ENCODE measurements at places on chromosomes 16 and 17.

- DNase-seq, result no peak
These were observed 6.6 kb downstream of the GNGT2 start for GRCh38 chr17:49203796-49204195.

- DNase-seq, result no peak
These were observed 90.0 kb downstream of the GNAO1 start for GRCh38 chr16:56281249-56281805.

- DNase-seq, result no peak
These were observed 21.3 kb downstream of the ZNF423 start for GRCh38 chr16:49834531-49835151.

GRCh38 chr16:48014349-48015135 lies 141.3 kb downstream of the ABCC12 start:
- DNase-seq, result no peak

GRCh38 chr16:12447556-12447955 lies 356.1 kb downstream of the CPPED1 start:
- no peak for DNase-seq

DNA sequence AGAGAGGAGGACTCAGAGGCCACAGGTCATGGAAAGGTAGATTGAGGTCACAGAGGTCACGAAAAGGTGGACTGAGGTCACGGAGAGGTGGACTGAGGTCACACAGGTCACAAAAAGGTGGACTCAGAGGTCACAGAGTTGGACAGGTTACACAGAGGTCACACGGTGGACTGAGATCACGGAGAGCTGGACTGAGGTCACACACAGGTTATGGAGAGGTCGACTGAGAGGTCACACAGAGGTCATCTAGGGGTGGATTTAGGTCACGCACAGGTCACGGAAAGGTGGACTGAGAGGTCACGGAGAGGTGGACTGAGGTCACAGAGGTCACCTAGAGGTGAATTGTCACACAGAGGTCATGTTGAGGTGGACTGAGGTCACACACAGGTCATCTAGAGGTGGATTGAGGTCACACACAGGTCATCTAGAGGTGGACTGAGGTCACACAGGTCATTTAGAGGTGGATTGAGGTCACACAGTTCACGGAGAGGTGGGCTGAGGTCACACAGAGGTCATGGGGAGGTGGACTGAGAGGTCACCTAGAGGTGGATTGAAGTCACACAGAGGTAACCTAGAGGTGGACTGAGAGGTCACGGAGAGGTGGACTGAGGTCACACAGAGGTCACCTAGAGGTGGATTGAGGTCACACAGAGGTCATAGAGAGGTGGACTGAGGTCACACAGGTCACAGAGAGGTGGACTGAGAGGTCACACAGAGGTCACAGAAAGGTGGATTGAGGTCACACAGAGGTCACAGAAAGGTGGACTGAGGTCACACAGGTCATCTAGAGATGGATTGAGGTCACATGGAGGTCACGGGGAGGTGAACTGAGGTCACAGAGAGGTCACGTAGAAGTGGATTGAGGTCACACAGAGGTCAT lies 26.7 kb upstream of the JPT2 start:
- no peak for DNase-seq

GRCh38 chr16:67526149-67526791 lies 2.4 kb upstream of the RIPOR1 start:
- DNase-seq, result no peak

DNA sequence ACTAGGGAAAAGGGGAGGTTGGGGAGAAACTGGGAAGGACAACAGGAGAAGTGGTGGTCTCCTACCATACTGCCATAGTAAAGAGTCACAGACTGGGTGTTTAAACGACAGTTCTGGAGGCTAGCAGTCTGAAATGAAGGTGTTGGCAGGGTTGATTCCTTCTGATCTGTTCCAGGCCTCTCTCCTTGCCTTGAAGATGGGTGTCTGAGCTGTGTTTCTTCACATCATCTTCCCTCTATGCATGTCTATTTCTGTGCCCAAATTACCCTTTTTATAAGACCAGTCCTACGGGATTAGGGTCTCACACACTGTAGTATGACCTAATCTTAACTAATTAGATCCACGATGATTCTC lies 79.8 kb upstream of the TMEM97 start:
- DNase-seq, result no peak

- no peak for DNase-seq
These were observed 863 bp downstream of the ADCY9 start for GRCh38 chr16:4115209-4115948.

GRCh38 chr17:59327121-59327980 lies 4.1 kb upstream of the YPEL2 start:
- no peak for DNase-seq

DNA sequence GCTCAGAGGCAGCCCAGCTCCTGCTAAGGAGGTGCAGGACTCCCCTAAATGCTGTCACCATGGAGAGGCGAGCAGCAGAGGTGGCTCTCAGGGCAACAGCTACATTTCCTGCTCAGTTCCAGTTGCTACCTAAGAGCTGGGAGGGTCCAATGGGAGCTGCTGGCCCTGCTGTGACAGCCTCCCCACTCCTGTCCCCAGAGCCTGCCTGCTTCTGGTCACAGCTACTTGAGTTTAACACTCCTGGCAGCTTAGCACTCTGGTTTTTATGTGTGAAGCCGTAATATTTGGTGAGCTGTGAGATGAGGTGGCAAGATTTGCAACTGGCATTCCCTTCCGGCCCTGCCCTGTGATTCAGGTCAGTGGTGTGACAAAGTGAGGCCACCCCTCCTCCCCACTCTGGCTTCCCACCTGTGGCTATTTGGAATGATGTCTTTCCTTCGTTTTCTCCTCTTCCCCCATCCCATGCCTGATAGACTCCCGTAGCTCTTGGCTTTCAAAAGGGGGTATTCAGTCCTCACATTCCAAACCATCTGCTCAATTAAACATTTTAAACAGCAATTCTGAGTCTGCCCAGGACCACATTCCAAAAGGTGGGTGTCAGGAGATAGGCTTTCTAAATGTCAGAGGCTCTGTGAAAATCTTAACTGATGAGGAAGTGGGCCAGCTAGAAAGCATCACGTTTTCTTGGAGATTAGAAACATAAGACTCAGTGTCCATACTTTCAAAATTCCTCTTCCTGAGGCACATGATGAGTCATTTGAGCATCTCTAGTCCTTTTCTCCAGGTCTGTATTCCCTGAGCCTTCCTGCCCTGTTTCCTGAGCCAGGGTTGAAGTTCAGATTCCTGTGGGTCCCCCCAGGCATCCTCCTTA lies 42.6 kb upstream of the SKAP1 start:
- DNase-seq, result peak; percentile 9

DNA sequence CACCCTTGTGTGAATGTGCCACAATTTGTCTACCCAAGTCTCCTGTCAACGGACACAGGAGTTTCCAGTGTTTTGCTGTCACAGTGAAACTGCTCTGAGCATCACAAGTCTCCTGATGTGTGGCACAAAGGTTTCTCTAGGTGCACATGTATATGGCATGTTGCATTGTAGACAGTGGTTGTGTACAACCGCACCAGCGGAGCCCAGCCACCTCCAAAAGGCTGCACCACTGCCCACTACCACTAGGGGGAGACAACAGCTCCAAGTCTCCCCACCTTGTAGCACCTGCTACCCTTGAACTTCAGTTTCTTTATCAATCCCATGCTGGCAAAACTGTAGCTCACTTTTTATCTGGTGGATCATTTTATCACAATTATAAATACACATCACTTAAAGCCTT lies 95.5 kb upstream of the ZNF469 start:
- no peak for DNase-seq

DNA sequence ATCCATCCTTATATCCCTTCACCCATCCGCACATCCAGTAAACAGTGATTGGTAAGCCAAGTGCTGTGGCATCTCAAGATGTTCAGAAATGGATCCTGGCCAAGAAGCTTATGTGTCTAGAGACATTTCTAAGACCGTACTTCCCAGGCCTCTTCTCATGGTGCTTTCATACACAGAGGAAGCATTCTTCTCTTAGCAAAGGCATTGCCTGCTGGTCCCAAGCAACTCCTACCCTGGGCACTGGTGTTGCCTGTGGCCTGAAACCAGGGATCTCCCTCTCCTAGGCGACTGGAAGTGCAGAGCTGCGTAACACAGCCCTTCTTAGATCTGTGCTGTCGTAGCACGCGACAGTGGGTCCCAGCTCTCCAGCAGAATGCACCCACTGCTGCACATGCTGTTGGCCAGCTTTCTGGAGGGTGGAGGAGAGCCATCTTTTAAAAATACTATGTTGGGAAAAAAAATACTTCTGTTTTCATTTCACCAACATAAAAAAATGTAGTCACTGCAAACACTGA lies 182.9 kb downstream of the CCDC182 start:
- no peak for DNase-seq

GRCh38 chr17:16181581-16181980 lies 33.8 kb downstream of the NCOR1 start:
- no peak for DNase-seq

DNA sequence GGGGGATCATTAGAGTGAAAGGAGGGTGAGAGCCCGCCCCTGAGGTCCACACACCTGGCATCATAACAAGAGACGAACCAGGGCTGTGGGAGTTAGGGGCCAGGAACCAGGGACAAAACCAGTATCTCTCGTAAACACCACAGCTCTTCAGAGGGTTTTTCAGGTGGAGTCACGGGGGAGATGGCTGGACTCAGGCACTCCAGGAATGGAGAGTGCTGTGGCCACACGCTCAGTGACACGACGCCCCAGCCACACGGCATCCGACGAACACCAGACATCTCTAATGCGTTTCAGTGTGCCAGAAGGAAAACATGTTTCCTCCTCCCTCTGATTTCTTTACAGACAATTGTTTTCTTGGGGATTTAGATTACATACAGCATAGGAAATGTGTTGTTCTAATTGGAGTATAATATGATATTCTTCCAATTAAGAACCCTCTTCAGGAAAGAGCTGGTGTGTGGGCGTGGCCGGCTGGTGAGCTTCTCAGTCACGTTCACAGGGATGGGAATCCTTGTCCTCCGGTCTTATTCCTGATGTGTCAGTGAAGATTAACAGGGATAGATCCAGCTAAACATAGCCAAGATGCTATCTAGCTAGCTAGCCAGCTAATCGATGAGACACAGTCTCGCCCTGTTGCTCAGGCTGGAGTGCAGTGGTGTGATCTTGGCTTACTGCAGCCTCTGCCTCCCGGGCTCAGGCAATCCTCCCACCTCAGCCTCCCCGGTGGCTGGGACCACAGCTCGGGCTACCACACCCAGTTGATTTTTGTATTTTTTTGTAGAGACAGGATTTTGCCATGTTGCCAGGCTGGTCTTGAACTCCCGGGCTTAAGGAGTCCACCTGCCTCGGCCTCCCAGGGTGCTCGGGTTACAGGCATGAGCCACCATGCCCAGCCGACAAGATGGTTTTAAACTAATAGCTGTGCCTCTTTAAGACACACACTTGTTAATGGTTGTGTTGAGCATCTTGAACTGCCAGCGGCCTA lies 98.6 kb downstream of the BANP start:
- no peak for DNase-seq

GRCh38 chr16:55003916-55004315 lies 73.3 kb downstream of the IRX5 start:
- DNase-seq, result no peak

DNA sequence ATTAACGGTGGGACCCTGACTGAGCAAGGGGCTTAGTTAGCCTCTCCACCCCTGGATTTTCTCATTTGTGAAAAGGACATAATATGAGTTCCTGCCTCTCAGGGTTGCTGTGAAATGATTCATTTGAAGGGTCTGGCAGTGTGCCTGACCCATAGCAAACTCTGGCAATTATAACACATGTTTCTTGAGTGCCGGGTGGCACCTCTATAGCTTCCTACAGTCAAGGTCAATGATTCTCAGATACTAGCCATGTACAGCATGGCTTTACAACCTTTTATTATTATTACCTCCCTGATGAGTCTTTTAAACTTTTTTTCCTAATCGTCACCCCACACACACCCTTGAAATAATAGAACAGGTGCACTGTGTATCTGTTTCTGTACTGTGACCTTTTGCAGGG lies 42.1 kb downstream of the TMEM114 start:
- DNase-seq, result no peak

- DNase-seq, result no peak
These were observed 147.8 kb downstream of the SPECC1 start for GRCh38 chr17:20157001-20157310.

- no peak for DNase-seq
These were observed 89.1 kb upstream of the CORO6 start for GRCh38 chr17:29711588-29712385.

DNA sequence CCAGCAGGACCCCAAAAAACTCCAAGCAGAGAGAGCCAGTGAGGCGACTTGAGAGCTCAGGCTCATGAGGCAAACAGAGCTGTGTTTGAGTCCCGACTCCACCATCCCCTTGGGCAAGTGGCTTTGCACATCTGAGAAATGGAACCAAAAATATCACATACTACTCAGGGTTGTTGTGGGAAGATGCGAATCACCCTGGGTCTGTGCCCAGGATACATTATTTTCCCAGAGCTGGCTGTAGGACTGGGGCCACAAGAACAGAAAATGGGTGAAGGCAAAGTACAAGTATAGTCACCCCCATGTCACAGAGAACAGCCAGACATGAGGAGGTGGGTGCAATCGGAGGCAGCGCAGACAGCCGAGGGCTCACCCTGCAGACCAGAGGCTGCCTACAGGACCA lies 127.3 kb downstream of the GAS7 start:
- no peak for DNase-seq

DNA sequence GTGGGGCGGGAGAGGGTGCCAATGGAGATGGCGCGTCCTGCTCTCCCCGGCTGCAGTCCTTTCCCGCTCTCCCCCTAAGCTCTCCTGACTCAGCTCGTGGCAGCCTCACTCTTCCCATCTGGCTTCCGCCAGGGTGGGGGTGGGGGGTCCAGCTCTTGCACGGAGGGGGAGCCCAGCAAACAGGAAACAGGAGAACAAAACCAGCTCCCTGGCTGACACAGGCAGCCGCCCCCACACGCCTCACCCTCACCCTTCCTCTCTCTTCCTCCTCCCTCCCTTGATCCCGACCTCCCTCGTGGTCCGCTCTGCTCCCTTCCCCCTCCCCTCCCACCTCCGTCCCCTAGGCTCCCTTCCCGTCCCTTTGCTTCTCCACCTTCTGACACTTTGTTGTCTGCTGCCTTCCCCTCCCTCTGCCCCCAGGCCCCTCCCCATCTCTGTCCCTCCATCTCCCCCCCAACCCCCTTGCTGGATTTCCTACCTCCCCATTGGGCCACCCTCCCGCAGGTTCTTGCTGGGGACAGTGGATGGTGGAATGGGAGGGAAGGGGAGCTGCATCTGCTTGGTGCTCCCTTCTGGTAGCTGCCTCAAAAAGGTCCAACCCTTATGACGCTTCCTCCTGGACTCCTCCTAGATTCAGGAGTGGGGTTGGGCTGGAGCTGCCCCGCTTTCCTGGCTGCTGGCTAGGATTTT lies 23.7 kb downstream of the ARHGAP23 start:
- no peak for DNase-seq

- no peak for DNase-seq
These were observed 135.4 kb upstream of the KIF2B start for GRCh38 chr17:53687324-53687723.

- no peak for DNase-seq
These were observed 235.1 kb downstream of the CEP112 start for GRCh38 chr17:65956814-65957213.

- no peak for DNase-seq
These were observed 246.6 kb upstream of the RPL38 start for GRCh38 chr17:73956595-73957465.

GRCh38 chr16:16147316-16147999 lies 75.8 kb downstream of the ABCC6 start:
- no peak for DNase-seq
